Stimulated activated CD8-positive, alpha-beta memory T cell treated with anti-CD3 and anti-CD28 coated beads, Interleukin-2, amount 100 ng/mL, for 1 hour (primary cell): ENCODE measurements at places on chromosomes 2 and 18.

DNA sequence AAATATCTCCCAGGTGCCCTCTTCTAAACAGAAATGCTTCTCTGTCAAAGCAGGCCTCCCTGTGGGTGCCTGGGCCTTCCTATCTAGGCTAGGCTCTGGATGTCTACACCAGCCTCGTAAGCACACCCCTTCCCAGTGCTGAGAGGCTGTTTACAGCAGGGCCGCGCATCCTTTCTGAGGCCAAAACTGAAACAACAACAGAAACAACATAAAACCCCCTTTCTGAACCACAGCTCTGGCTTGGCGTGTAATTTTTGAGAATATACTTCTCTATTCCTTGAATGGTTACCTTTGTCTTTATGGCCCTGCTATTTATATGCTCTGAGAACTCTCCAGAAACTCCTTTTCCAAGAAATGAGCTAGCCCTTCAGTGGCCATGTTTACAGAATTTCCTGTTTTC, 118.4 kb downstream of the BCL2L11 start:
- no peak for DNase-seq

DNA sequence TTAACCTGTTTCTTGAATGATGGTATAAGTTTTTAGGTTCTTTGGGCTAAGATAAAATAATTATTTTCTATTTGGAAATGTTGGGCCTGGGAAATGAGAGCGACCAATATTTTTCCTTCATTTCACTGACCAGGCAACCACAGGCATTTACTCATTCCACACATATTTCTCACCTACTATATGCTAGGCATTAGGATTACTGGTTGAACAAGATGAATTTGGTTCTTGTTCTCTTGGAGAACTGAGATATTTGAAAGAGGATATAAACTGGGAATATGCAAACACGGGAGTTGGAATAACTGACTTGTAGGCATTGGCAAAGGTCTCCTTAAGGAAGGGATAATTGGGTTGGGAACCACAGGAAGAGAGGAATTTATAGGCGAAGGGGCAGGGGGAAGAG, 3.9 kb upstream of the MYL1 start:
- no peak for DNase-seq

- DNase-seq = no peak
Observed at GRCh38 chr18:48885924-48886400, 64.8 kb downstream of the SMAD7 start.

GRCh38 chr2:134570676-134571075, 148.1 kb downstream of the TMEM163 start:
- DNase-seq = no peak

DNA sequence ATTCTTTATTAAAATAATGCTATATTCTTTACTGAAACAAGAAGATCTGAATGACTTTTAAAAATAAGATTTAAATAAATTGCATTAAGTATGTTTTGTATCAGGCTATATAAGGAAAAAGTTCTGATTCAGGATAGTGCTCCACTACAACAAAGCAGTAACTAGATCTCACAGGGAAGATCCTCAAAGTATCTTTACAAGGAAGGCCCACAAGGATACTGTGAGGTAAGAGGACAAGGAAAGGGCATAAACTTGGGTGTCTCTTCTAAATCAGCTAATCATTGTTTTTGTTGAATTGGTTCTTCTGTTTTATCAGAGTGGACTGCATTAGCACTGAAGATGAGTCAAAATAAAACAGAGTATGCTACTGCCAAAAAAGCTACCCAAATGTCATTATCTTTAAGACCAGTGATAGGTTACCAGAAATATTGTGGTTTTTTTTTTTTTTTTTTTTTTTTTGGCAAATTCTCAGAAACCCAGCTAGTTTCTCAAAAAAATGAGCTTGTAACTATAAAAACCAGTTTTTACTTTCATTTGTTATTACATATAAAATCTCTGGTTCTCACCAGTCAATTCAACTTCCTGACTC, 160.9 kb downstream of the BAZ2B start:
- DNase-seq = no peak

- no peak for DNase-seq
Observed at GRCh38 chr2:10811517-10811916, 1.1 kb downstream of the PDIA6 start.

- no peak for DNase-seq
Observed at GRCh38 chr2:75065402-75066008, 107.1 kb downstream of the POLE4 start.
